ENCODE measurements at places on chromosomes 13 and 19.

GRCh38 chr19:28615966-28616365 lies 597.0 kb downstream of the UQCRFS1 start:
- no peak for DNase-seq

DNA sequence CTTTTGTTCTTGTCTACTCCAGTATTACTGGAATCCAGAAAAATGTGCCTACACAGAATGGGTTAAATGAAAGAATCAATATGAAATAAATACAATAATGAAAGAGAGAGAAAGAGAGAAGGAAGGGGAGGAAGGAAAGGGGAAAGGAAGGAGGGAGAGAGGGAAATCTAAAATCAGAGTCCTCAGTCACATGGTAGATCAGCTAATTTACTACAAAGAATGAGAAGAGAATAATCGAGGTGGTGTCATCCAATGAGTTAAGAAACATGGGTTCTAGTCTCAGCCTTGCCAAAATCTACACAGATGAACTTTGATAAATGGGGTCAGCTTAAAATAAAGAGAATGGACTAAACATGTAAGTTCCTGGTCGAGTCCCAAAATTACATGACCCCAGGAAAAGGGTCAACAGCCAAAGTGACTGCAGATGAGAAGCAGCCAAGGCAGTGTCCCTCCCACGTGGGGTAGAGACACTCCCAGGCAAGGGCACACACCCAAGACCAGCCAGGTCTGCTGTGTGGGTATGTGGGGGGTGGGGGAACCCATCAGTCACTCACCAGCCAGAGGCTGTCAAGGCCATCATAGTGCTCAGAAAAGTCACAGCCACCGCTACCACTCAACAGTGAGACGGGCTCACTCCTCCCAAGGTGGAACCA lies 103.6 kb downstream of the STK24 start:
- no peak for DNase-seq

GRCh38 chr19:5238700-5239099 lies 101.9 kb downstream of the PTPRS start:
- no peak for DNase-seq

DNA sequence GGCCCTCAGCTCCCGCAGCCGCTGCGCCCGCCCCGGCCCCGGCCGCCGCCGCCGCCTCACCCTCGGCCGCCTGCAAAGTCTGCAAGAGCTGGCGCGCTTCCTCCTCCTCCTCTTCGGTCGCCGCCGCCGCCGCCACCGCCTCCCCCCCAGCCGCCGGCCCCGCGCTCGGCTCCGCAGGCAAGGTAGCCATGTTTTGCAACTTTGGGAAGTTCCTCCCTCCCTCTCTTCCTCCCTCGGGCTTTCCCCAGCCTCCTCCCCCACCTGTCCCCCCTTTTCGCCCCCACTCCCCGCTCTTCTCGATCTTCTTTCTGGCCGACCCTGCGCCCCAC lies 433 bp downstream of the SIX5 start:
- no peak for DNase-seq

GRCh38 chr13:114219392-114219791 lies 15.3 kb upstream of the CDC16 start:
- DNase-seq = no peak

DNA sequence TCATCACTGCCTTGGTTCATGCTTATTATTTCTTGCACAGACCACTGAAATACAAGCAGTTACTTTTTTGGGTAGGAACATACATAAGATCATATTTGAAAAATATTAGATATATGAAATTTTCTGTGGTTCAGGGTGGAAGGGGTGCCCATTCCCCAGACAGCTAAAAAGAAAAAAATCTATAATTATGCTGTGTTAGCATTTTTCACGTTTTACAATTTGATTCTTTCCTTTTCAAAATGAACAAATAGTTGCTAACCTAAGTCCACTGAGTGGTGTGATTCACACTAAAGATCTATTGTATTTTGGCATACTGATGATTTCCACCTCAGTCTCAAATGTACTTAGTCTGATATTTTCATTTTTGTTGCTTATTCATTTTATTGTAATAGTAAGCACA lies 66.8 kb upstream of the FBXL3 start:
- DNase-seq = no peak

DNA sequence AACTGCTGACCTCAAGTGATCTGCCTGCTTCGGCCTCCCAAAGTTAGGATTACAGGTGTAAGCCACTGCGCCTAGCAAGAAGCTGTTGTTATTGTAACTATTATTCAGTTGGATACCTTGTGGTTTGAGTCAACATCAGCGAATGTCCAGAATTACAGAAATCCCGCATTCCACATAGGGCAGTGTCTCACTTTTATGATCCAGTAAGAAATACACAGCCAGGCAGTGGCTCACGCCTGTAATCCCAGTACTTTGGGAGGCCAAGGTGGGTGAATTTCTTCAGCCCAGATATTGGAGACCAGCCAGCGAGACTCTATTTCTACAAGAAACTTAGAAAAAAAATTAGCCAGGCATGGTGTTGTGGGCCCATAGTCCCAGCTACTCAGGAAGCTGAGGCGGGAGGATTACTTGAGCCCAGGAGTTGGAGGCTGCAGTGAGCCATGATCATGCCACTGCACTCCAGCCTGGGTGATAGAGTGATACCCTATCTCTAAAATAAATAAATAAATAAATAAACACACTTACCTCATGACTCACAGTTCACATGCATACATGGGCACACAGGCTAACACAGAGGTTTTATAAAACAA lies 43.8 kb downstream of the SPTBN4 start:
- DNase-seq = no peak

- DNase-seq = no peak
Observed at GRCh38 chr13:73995736-73996135, 138.5 kb downstream of the KLF12 start.

DNA sequence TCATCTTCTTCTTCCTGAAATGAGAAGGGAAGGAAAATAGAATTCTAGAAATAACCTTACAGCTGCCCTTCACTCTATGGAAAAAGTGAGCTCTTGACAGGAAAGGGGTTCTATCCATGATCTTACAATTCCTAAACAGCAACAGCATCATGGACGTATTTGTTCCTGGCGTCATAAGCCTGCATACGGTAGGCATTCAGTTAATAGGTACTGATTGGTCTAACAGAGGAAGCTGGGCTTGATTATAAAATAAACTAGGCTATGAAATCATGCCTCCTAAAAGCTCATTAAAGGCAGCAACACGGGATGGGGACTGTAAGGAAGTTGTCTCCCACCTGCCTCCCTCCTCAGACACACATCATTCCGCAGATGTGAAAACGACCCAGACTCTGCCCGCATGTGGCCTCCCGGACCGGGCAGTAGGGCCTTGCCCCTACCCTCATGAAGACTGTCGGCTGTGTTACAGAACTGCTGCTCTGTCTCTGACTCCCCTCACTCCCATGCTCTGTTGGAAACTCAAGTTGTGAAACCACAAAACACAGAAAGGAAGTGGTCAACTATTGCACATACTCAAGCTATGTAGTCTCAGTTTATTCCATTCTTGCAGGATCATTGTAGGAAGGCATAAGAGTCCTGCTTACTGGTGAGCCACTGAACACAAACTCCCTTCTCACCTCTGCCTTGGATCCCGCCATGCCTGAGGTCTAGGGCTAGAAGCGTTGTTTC lies 129.8 kb downstream of the DLEU7 start:
- DNase-seq = no peak

DNA sequence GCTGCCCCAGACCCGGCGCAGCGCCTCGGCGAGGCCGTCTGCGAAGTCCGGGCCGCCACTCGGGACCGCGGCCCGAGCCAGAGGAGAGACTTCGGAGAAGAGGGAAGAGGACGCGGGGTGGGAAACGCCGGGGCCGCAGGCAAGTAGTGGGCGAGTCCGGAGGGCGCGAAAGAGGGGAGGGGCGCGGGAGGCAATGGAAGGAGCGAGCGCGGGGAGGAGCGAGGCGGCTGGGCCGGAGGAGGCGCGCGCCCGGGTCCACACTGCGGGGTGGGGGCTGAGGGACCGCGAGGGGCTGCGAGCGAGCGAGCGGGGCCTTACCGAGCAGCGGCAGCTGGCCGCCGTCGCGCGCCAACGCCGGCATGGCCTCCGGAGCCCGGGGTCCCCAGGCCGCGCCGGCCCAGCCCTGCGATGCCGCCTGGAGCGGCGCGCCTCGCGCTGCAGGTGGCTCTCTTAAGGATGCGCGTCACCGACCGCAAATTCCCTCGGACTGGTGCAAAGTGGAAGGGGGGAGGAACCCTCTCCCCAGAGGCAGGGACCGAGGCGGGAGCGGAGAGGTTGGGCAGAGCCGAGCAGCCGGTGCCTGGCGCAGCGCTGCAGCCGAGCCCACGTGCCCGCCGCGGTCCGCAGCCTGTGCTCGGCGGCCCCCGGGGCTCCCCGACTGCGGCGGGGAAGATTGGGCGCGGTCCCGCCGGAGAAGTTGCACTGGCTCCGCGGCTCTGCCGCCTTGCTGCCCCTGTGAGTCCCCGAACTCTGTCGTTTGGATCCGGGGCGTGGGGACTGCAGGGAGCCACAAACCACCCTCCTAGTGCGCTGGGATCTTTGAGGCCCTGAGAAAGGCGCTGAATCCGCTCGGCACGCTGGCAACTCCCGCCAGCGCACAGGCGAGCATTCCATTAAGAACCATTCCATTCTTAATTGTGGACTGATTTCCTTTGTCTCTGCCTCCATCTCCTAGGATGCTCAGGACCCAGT lies at the start of gene FLT3:
TSS of gene FLT3 (minus strand) at position 427 of the 972 bp plus-strand sequence. CDS start at position 361, 66 bp downstream.
- DNase-seq = no peak

DNA sequence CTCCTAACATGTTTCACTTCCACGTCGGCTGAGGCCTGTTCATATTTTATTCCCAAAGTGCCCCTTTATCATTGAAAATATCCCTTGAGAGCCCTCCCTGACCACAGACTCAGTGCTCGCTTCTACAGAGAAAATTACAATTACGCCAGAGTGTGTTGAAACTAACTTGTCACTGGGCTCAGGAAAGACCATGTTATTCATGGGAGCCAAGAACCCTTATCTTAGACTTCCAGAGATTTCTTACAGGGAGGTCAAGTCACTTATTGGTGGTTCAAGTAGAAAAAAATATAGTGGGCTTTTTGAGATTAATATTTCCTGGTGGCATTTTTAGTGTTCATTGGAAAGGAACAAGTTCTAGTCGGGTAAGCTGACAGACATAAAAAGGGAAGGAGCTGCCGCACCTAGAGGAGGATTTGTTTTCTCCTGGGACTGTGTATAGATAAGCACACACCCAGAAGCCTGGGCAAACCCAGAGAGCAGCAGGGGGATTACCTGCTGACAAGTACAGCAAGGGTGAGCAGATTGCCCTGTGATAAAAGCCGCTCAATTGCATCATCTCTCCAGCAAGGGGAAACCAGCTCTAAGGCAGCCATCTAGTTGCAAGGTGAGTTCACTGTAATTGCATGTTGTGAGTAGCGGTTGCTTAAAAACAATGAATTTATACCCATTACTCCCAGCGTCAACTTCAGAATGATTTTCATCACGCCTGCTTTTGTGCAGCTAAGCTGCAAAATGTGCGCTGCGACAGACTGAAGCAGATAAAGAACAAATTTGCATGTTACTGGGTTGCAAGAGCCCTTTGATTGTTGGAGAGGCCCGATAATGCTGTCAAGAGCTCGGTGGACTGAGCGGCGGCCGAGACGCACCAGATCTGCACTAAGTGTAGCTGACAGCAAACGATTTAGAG lies 46.2 kb downstream of the DCT start:
- no peak for DNase-seq

DNA sequence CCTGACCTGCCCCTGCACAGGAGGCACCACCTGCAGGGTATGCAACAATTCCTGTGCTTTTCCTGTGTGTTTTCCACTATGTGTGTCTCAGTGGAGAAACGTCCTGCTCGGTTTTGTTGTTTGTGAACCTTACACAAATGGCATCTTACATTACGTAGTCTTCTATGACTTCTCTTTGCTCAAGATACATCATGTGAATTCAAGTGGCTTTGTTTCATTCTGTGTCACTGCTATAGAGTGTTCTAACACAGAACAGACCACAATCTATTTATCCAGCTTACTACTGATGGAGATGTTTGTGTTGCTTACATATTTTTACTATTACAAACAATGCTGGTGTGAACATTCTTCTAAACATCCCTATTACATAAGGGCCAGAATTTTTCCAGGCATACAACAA lies 97.7 kb downstream of the ANKRD10 start:
- no peak for DNase-seq

DNA sequence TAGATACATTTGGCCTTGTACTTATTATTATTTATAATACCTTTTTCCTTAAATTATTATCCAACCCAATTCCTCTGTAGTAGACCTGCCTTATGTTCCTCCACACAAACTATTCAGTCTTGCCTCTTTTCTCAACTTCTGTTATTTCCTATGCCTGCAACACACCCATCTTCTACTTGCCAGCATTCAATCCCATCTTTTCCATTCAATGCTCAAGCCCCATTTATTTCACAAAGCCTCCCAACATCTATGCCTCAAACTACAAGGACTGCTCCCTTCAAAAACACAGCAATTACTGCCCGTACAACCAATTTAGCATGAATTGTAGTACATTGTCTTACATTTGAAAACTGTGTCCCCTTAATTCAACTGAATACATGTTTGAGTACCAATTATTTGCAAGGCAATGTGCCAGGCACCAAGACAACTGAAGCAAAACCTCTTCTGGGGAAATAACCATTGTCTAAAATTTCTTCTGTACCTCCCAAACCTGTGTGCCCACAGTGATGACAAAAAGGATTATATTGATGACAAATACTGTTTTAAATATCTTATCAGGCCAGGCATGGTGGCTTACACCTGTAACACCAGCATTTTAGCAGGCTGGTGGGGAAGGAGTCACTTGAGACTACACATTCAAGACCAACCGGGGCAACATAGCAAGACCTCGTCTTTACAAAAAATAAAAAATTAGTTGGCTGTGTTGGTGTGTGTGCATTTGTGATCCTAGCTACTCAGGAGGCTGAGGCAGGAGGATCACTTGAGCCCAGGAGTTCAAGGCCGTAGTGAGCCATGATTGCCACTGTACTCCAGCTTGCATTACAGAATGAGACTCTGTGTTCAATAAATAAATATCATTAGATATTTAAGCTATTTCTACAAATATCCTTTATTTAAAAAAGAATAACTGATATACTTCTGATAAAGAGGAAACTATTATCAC lies 35.1 kb downstream of the ELF1 start:
- DNase-seq = no peak

GRCh38 chr13:70249332-70250064 lies 141.2 kb upstream of the KLHL1 start:
- no peak for DNase-seq

DNA sequence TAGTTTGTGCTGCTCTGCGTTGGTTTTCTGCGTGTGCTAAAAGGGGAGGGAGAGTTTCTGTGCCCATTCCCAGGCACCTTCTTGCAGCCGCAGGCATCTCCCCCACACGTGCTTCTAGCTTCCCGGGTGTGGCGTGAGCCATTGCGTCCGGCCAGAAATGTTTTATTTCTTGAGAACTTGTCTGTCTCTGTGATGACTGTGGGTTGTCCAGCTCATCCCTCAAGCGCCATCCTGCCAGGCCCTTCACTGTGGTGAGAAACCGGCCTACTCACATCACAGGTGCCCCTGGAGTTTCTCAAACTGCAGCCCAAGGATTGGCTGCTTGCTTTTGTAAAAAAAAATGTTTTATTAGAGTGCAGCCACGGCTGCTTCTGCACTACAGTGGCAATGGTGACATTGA lies 24.2 kb downstream of the EPN1 start:
- no peak for DNase-seq

- no peak for DNase-seq
Observed at GRCh38 chr13:44334751-44335150, 38.9 kb upstream of the SERP2 start.
